ENCODE measurements at places on chromosomes 7 and 10. TPM values are rescaled to one million over a fixed set of nuclear protein-coding genes. Genes with fewer than 3 reads are reported as not detected.
A peak's percentile ranks its signal among the peaks of the same experiment; 100 is the strongest.

CLEC5A gene
- total RNA-seq, result not detected

EPHB4 gene
- 2.5 TPM for total RNA-seq

FXYD4 gene
- total RNA-seq, result not detected

HOXA9 gene
- total RNA-seq, result not detected

CYP2C9 gene
- not detected for total RNA-seq

FGL2 gene
- total RNA-seq, result 1.4 TPM

CDK14 gene
- 0.92 TPM for total RNA-seq

AMPH gene
- total RNA-seq, result not detected

TRPV6 gene
- not detected for total RNA-seq

HOXA4 gene
- total RNA-seq, result not detected

SPDYE6 gene
- not detected for total RNA-seq

TLX1 gene
- not detected for total RNA-seq

DBF4 gene
- total RNA-seq, result 88.8 TPM

GRCh38 chr7:105389088-105389650, 448 bp upstream of the SRPK2 start:
- H3K4me1 ChIP-seq, result peaks cover 32% of the 10 kb centered on the region
- H3K4me3 ChIP-seq, result peak overlapping the region; percentile 94
- peak overlapping the region; percentile 91 for H3K27ac ChIP-seq
- H3K36me3 ChIP-seq, result peaks cover 13% of the 10 kb centered on the region

DNA sequence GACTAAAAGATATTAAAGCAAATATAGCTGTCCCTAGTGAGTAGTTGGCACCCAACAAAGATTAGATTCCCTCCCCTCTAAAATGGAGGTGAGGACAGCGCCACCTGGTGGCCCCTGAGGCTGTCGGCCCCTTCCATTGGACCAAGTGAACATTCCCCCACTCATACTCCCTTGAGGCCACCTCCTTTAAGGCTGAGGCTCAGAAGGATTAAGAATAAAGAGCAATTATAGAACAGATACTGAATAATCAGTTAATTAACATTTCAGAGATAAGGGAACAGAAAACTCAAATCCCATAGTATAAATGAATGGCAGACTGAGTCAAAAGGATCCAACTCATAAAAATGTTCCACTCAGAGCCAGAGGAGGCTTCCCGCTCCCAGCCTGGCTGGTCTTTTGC, 130.4 kb upstream of the GHITM start:
- H3K27ac ChIP-seq, result no peak overlapping the region
- H3K27me3 ChIP-seq, result peaks cover 31% of the 10 kb centered on the region
- no peaks in the 10 kb centered on the region for H3K36me3 ChIP-seq
- H3K4me1 ChIP-seq, result no peaks in the 10 kb centered on the region

DNA sequence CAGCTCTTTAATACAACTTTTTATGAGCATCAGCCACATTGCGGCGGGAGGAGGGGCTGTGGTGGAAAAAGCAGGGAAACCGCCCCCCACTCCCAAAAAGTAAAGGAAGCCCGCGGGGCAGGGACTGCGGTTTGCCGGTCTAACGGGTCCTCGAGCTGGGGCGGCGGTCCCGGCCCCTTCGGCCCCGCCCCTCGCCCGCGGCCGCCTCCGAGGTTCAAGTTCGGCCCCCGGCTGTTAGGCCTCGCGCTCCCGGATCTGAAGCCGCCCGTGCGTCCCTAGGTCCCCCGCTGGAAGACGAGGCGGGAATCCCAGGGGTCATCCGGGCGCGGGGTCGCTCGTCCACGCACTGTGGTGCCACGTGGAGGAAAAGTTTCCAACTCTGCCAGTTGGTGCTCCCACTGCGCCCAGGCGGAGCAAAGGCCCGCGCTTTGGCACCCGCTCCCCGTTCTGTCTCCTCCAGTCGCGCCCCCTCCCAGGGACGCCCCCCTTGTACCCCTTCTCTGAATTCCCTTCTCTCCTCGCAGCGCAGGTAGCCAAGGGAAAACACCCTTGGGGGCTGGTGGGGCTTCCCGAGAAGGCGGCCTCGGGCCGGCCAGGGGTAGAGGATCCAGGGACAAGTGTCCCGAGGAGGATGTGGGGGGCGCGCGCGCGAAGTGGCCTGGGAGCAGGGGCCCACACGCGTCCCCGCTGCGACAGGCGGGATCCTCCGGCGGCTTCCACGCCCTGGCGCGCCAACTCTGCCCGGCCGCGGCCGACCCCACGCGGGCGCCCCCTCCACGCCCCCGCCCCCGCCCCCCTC, 798 bp upstream of the AUTS2 start:
- no peak overlapping the region for H3K27ac ChIP-seq
- peak overlapping the region; percentile 53 for H3K4me3 ChIP-seq
- DNase-seq, result no peak
- peaks cover 50% of the 10 kb centered on the region for H3K27me3 ChIP-seq

DNA sequence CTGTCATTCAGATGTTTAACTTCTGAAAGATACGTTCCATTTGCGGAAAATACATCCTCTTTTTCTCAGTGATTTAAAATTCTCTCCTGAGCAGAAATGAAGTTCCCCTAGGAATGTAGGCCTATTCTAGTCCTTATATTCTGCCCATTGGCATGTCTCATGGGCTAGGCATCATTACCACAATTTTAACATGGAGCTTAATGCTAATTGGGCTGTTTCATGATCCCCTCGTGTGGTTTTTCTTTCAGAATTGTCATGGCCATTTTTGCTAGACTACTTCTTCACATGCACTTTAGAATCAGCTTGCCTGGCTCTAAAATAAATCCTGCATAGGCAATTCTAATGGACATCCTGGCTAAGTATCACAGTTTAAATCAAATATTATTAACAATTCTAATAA, 1.0 kb downstream of the TMEM176B start:
- H3K4me3 ChIP-seq, result no peak overlapping the region
- H3K27me3 ChIP-seq, result peaks cover 59% of the 10 kb centered on the region
- peaks cover 1% of the 10 kb centered on the region for H3K4me1 ChIP-seq

DNA sequence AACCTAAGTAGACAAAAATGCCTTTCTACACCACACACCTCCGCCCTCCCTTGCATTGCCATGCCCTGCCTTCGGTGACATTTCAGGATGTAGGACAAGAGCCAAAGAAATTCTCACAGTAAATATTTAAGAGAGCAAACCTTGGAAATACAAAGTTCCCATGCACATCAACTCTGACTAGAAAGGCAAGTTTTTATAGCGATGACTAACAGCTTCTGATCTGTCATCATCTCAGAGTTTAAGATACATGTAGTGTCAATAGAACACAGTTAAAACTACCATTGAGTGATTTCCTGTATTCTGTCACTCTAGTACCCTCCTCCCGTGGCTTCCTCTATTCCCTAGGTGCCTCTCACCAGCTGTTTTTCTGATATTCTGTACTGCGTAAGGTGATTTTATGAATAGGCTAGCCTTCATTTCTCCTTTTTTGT, 20.7 kb downstream of the SLC16A9 start:
- no peaks in the 10 kb centered on the region for H3K36me3 ChIP-seq
- no peaks in the 10 kb centered on the region for H3K4me1 ChIP-seq
- no peak for DNase-seq
- H3K27ac ChIP-seq, result no peak overlapping the region

DNA sequence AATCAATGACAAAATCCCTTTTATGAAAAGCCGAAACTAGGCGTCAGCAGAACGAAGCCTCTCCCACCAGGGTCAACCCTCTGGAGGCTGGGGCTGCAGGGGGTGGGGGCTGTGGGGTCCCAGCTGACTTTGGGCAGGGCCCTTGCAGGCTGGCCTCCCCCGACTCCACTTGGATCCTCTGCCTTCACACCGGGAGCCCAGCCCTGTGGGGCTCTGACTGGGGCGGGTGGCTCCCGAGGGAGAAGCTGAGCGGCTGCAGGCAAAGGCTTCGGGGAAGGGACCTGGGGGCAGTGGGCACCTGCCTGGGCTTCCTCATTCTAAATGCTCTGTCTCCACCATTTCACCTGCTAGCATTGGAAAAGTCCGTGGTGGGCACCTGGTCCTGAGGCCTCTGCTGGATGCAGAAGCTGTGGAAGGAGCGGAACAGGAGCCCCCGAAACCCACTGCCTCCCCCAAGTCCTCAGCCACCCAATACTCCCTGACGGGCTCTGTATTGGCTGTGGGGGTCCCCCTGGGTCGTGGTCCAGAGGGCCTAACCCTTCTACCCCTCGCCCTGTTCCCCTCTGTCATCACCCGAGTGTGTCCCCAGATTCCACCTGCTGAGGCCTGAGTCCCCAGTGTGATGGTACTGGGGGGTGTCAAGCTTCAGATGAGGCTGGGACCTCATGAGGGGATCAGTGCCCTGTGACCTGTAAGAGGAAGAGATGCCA, 108.6 kb downstream of the DNAJB6 start:
- H3K4me3 ChIP-seq, result no peak overlapping the region
- H3K4me1 ChIP-seq, result no peaks in the 10 kb centered on the region
- DNase-seq, result no peak
- no peaks in the 10 kb centered on the region for H3K27me3 ChIP-seq

- no peaks in the 10 kb centered on the region for H3K36me3 ChIP-seq
- H3K4me3 ChIP-seq, result no peak overlapping the region
- H3K4me1 ChIP-seq, result no peaks in the 10 kb centered on the region
- no peaks in the 10 kb centered on the region for H3K27me3 ChIP-seq
- H3K27ac ChIP-seq, result no peak overlapping the region
Observed at GRCh38 chr10:88421590-88421989, 161.5 kb downstream of the RNLS start.

DNA sequence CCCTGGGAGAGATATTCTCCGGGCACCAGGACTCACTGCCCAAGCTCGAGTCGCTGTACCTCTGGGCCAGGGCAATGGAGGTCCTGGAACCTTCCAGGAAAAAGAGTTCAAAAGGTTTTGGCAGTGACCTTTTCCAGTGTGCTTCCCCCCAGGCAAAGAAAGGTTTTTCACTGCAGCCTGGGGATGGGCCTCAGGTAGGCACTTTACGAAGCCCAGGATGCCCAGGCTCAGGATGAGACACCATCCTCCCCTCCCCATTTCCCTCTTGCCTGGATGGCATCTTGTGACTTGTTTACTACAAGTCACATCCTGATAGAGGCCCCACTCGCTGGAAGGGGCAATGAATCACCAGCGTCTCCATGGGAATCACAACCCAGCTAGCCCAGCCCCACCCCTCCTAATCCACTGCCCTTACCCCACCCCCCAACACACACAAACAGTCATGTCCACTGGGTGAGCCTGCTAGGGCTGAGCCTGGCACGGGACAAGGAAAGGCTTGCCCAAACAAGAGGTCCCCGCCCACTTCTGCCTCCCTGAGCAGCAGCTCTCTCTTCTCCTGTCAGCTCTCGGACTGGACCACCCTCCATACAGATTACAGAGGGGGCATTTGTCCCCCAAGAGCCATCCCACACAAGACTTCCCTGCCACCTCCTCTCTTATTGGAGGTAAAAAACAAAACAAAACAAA, 93.8 kb upstream of the SMNDC1 start:
- no peak overlapping the region for H3K27ac ChIP-seq
- no peak overlapping the region for H3K4me3 ChIP-seq
- H3K4me1 ChIP-seq, result peaks cover 9% of the 10 kb centered on the region
- no peaks in the 10 kb centered on the region for H3K27me3 ChIP-seq

DNA sequence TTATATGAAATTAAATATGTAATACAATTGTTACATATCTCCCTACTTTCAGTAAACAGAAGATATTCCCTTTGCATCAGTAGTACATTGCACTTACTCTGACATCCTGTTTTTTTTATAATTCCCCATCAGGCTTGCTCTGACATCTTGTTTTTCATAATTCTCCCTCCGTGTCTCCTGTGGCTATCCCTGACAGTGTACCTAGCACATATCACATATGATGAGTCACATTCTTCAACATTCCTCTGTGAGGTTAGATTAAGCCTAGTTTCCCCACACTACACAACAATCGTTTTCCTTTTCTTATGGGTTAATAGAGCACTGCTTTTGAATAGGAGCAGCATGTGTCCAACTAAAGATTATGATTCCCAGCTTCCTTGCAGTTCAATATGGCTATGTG, 250.6 kb upstream of the NPVF start:
- DNase-seq, result no peak
- H3K4me3 ChIP-seq, result no peak overlapping the region
- peaks cover 3% of the 10 kb centered on the region for H3K27me3 ChIP-seq
- no peaks in the 10 kb centered on the region for H3K4me1 ChIP-seq

DNA sequence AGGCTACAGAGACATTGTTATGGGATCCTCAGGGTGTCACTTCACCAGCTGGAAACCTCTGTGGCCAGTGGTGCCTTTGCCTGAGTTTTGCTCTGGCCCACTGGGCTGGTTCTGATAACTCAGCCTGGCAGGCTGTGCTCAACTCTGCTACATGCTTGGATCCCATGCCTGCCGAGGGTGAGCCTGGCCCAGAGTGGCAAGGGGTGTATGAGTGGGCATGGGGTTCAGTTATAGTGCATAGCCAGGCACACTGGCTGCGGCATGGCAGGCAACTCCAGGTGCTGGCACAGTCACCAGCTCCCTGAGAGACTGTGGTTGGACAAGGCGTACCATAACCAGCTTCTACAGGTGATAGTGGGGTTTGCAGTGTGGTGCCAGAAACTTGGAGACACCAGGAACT, 107.0 kb upstream of the PCDH15 start:
- H3K36me3 ChIP-seq, result no peaks in the 10 kb centered on the region
- no peaks in the 10 kb centered on the region for H3K4me1 ChIP-seq
- H3K27me3 ChIP-seq, result no peaks in the 10 kb centered on the region

DNA sequence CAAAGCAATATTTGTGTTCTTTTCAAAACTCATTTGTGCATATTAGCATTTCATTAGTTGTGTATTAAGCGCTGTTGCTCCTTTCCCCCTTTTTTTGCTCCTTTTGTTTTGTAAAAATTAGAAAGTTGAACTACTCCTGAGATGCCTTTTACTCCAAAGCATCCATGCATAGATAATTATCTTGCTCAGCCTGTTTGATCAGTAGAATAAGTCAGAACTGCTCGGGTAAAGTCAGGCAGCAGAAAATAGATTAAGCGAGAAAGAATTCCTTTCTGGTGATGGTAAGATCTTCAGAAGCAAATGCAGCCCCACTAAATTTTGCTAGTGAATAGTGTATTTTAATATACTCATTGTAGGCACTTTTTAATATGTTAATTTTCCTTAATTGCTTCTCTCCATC, 227.1 kb downstream of the TEX36 start:
- H3K36me3 ChIP-seq, result no peaks in the 10 kb centered on the region
- peaks cover 10% of the 10 kb centered on the region for H3K27me3 ChIP-seq
- H3K27ac ChIP-seq, result no peak overlapping the region
- H3K4me1 ChIP-seq, result no peaks in the 10 kb centered on the region
- H3K4me3 ChIP-seq, result no peak overlapping the region

GRCh38 chr10:130790339-130790738, 521.2 kb downstream of the TCERG1L start:
- H3K27me3 ChIP-seq, result no peaks in the 10 kb centered on the region
- no peaks in the 10 kb centered on the region for H3K4me1 ChIP-seq
- no peak overlapping the region for H3K4me3 ChIP-seq
- DNase-seq, result no peak
- no peaks in the 10 kb centered on the region for H3K36me3 ChIP-seq

GRCh38 chr7:70063927-70064326, 465.7 kb downstream of the AUTS2 start:
- DNase-seq, result no peak
- no peaks in the 10 kb centered on the region for H3K4me1 ChIP-seq
- no peaks in the 10 kb centered on the region for H3K36me3 ChIP-seq
- H3K4me3 ChIP-seq, result no peak overlapping the region

DNA sequence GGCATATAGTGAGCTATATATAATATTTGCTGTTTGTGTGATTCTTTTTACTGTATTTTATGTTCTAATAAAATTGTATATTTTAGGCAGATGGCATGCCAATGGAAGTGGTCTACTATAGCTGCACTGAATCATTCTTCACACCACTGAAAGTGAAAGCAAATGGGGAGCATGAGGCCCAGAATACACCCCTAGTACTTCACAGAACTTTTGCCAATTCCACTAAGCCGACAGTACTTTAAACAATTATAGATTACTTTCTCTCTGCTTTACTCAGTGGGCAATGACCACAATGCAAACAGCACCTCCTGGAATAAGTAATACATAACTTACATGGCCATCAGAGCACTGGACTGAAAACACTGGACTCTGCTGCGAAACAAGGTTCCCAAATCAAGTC, 70.2 kb downstream of the ANKRD26 start:
- no peak overlapping the region for H3K4me3 ChIP-seq
- H3K27me3 ChIP-seq, result no peaks in the 10 kb centered on the region
- H3K27ac ChIP-seq, result peak overlapping the region; percentile 21
- DNase-seq, result no peak
- peaks cover 15% of the 10 kb centered on the region for H3K36me3 ChIP-seq

All from activated naive CD8-positive, alpha-beta T cell treated with anti-CD3 and anti-CD28 coated beads for 36 hours (primary cell).